ENCODE measurements at places on chromosomes 5 and 9. TPM values are rescaled to one million over a fixed set of nuclear protein-coding genes. Genes with fewer than 3 reads are reported as not detected.
A peak's percentile ranks its signal among the peaks of the same experiment; 100 is the strongest.

DNA sequence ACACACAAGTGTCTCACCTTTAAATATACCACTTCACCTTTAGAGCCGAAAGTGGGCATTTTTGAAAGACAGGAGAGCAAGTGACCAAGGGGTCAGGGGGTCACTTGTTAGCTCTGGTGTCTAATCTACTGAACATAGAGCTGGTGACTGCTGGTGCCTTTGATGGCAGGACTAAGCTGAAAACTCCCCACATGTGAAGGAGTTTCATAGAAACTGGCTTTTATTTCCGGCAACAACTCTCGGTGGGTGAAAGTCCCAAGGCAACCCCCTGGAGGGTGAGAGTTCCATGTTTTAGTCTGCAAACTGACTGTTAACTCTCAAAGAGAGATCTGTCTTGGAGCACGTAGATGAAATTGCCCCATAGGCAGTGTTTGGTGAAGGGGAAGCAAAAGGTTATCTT lies 466.9 kb downstream of the DMRTA1 start:
- DNase-seq: no peak

DNA sequence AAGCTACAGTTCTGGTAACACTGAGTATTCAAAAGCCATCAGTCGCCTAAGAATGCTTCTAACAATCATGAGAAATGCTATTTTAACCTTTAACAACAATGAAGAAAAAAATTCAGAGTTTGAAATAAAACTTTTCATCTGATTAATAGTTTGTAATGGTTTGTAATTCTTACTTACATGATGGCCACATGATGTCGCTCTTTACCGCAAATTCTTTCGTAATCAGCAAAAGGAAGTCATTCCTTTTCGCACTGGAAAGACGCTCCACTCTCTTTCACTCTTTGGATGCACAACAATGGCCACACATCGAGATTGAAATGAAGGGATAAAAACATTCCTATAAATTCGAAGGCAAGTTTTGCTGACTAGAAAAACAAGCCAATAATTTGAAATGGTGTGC lies at the start of gene PCDHA7:
Gene PCDHA7 (plus strand): TSS at position 277 of the 400 bp plus-strand sequence. CDS start 115 bp downstream, at position 392.
- DNase-seq: no peak

GRCh38 chr9:93261281-93261680 lies 77.3 kb downstream of the WNK2 start:
- DNase-seq: no peak

- DNase-seq: no peak
Measured at GRCh38 chr9:99119976-99120655, 15.2 kb downstream of the TGFBR1 start.

DNA sequence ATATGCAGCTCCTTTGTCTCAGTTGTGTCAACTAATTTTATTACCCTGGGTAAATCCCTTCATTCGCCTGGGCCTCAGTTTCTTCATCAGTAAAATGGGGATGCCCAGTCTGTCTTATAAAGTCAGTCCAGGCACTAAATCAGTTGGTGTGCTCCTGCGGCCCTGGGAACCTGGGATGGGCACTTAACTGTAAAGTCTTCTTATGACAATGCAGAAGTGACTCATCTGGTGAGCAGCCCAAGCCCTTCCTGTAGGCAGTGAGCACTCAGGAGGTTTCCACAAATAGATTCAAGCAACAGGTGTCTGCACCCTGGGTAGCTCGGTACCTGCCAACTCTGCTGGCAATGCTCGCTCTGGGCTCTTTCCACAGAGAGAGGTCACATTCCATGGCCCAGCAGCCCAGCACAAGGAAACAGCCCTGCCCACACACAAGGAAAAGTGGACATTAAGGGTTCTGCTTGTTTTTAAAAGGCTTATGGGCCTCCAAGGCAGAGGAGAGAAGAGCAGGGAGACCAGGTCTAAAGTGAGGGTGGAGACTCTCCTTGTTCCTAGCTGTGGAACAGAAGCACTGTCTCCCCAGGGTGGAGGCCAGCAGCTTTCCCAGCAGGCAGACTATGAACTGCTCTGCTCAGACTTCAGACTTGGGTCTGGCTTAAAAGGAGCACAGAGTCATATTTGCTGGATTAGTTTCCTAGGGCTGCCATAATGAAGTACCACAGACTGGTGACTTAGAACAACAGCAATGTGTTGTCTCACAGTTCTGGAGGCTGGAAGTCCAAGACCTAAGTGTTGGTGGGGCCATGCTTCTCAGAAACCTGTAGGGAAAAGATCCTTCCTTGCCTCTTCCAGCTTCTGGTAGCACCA lies 89.7 kb upstream of the ADRA1B start:
- DNase-seq: peak; percentile 64

DNA sequence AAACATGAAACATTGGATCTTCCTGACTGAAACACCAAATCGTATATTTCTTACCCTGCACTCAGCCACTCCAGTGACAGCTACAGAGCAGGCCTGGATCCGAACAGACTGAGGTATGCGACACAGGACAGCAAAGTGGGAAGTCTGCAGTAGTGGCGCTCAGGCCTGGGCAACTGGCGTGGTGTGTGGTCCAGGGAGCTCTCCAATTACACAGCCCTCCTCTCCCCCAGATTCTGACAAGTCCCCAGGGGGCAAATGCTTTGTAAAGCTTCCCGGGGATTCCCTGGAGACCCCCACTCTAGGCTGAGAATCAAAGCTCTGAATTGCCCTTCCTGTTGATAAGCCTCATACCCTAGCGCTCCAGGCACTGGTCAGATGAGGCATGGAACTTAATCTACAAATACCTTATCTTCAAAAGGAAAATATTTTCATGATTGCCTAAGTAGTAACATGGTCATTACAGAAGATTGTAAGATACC lies 104.8 kb upstream of the ERCC6L2 start:
- no peak for DNase-seq

- DNase-seq: no peak
Measured at GRCh38 chr9:14068690-14069089, 245.3 kb downstream of the NFIB start.

GRCh38 chr5:65190328-65191053 lies 291.2 kb downstream of the ADAMTS6 start:
- no peak for DNase-seq

DNA sequence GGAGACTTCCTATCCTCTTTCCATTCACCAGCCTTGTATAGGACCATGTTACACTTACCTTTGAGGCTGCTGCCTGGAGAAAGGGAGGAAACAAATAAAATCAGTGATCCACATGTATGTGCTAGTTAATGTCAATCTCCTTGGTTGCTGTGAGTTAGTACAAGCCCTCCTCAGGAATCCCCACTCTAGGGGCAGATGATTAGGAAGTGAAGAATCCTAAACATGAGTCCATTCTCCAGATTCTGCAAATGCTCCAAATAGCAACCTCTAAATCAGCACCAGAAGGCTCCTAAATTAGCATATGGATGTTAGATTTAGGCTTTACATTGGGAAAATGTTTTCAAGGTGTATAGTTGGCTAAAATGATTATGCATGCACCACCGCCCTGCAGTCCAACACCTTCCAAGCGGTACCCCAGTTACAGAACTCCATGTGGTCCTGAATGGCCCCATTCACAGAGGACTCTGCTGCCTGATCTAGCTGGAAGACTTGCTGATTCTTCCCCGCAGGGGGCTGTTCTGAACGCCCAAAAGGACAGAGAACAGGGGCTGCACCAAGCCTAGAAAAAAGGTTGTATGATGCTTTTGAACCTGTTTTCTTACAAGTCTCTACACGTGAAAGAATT lies 123.2 kb downstream of the TLE1 start:
- DNase-seq: no peak

- DNase-seq: no peak
Measured at GRCh38 chr5:3899093-3899492, 303.5 kb downstream of the IRX1 start.

GRCh38 chr5:149664666-149665415 lies 65.3 kb upstream of the PPARGC1B start:
- no peak for DNase-seq

Gene CORO2A
- 2.7 TPM for total RNA-seq

Gene SMIM33
- not detected for total RNA-seq

Gene FOXD4L6
- 0.36 TPM for total RNA-seq
